ENCODE measurements at places on chromosomes 1 and 21. TPM values are rescaled to one million over a fixed set of nuclear protein-coding genes. Genes with fewer than 3 reads are reported as not detected.

GRCh38 chr1:248851390-248851789, 7.5 kb downstream of the ZNF692 start:
- no peak for DNase-seq

DNA sequence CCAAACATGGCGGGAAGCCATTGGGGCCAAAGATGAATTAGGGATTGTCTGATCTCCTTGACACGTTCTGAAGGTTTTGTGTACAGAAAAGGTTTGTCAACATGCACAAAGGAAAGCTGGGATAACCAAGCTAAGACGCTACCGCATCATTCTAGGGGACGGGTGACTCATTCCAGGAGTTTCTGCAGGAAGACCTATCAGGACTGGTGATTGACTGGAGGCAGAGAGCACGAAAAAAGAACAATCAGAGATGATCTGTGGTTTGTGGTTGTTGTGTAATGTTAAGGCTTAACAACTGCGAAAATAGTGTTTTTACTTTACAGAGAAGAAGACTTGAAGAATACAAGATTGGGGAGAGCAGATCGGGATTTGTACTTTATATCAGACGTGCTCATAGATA, 22.2 kb upstream of the ERG start:
- DNase-seq = no peak

GRCh38 chr1:37685722-37686121, 6.6 kb upstream of the CDCA8 start:
- no peak for DNase-seq

DNA sequence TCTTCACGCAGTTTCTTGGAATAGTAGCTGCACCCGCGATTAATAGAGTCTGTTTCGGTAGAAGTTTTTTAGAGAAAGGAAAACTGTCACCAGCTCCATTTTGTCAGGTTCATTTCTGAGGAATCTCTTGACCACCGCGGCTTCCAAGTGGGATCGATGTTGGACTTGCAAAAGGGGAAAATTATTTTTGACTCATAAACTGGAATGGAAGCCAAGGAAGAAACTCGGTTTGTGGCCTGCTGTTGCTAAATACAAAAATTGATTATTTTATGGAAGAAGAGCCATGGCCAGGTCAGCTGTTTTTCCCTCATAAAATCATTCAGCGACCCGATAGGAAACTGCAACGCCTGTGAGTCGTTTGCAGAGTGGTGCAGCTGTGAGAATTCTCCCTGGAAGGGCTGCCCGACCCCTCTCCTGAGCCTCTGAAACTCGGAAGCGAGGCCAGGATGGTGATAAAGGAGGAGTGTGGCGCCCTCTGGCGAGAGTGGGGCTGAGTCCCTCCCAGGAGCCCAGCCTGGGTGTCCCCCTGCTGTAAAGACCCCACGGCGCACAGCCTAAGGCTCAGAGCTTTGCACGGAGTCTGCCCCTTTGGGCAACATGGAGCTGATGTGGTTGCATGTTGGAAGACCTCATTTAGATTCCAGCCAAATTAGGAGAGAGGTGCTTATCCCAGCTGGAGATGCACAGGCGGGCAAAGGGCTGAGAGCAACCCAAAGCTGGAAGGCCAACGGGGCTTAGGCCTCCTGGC, 83.6 kb upstream of the SLC25A33 start:
- DNase-seq = peak; percentile 93

DNA sequence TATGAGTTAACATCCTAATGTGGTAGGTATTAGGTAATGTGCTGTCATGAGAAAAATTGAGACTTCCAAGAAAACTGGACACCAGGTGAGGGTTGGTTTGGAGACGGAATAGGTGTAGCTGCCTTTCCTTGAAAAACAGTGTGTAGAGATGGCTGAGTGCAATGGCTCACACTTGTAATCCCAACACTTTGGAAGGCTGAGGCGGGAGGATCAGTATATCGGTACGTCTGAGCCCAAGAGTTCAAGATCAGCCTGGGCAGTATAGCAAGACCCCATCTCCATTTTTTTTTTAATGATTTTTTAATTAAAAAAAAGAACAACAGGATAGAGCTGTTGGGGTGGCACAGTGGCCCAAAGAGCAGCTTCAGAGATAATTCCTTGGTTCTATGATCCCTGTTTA, 6.8 kb upstream of the PPP1R8 start:
- DNase-seq = no peak

HSD3B1 gene
- not detected for polyA plus RNA-seq

DNA sequence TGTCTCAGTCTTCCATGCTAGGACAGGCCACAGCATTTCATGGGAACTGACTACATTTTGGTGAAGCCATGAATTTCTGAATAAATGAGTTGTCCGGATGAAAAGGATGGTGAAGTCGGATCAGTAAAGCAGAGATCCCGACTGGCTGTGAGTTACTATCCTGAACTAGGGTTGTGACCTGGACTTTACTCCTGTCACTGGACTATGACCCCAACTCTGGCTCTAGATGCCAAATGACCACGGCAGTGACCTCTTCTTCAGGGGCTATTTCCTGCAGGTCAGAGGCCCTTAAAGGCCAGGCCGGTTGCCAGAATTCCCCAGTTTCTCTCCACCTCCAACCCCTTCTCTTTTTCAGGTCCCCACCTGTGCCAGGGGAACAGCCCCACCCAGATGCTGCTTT, 1.7 kb upstream of the NECTIN4 start:
- DNase-seq = no peak

YY1AP1 gene
- 31.9 TPM for polyA plus RNA-seq

All from right cardiac atrium (tissue), 5 donors.